ENCODE measurements at places on chromosomes 6 and 20. TPM values are rescaled to one million over a fixed set of nuclear protein-coding genes. Genes with fewer than 3 reads are reported as not detected.

GRCh38 chr20:60142587-60142986 lies 184.4 kb downstream of the CDH26 start:
- no peaks in the 10 kb centered on the region for H3K36me3 ChIP-seq
- H3K4me1 ChIP-seq = peaks cover 8% of the 10 kb centered on the region
- DNase-seq = no peak
- H3K27ac ChIP-seq = no peak overlapping the region

- H3K4me3 ChIP-seq = no peak overlapping the region
- no peaks in the 10 kb centered on the region for H3K36me3 ChIP-seq
- no peaks in the 10 kb centered on the region for H3K4me1 ChIP-seq
- no peaks in the 10 kb centered on the region for H3K27me3 ChIP-seq
- H3K27ac ChIP-seq = no peak overlapping the region
- no peak for DNase-seq
These were observed 48.0 kb upstream of the PNRC1 start for GRCh38 chr6:89032599-89032998.

DNA sequence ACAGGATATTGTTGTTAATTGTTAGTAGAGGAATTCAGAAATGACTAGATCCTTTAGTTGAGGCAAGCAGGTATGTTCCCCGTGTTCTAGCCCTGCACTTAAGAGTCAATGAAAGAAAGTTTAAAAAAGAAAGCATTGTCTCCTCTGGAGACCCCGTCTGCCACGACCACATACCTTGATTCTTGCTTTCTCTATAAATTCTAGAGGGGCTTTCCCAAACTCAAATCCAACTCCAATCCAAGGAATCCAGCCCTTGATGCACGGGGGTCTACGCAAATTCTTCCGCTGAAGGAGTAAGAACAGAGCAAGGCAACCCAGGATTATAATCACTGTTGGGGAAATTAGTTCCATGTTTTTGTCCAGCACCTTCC lies 401 bp downstream of the CYP39A1 start:
- no peak for DNase-seq
- H3K27me3 ChIP-seq = peaks cover 17% of the 10 kb centered on the region
- no peaks in the 10 kb centered on the region for H3K36me3 ChIP-seq
- H3K4me3 ChIP-seq = peak overlapping the region; percentile 62

The USP49 gene
- total RNA-seq = 1.3 TPM

Data from CD4-positive, alpha-beta T cell (primary cell).